ENCODE measurements at places on chromosomes 6 and 20. TPM values are rescaled to one million over a fixed set of nuclear protein-coding genes. Genes with fewer than 3 reads are reported as not detected.

The DPPA5 gene
- total RNA-seq, result not detected

The GMEB2 gene
- 14.0 TPM for total RNA-seq

The FAM120B gene
- total RNA-seq, result 6.0 TPM

The JAG1 gene
- total RNA-seq, result 8.2 TPM

The UST gene
- 0.12 TPM for total RNA-seq

The PNPLA1 gene
- not detected for total RNA-seq

The RAET1L gene
- 0.20 TPM for total RNA-seq

The ADGB gene
- total RNA-seq, result not detected
